ENCODE measurements at places on chromosomes 2 and 18.

GRCh38 chr2:205696331-205696926 lies 14.1 kb downstream of the NRP2 start:
- no peak for DNase-seq

DNA sequence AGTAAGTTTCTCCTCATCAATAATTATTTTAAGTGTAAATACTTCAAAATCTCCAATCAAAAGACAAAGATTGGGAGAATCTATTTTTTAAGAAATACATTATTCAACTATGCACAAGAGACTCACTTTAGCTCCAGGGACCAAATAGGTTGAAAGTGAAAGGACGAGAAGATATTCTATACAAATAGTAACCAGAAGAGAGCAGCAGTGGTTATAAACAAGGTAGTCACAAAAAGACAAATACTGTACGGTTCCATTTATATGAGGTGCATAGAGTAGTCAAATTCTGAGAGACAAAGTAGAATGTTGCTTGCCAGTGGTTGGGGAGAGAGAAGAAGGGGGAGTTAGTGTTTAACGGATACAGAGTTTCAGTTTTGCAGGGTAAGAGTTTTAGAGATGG lies 69.8 kb downstream of the POU3F3 start:
- no peak for DNase-seq

DNA sequence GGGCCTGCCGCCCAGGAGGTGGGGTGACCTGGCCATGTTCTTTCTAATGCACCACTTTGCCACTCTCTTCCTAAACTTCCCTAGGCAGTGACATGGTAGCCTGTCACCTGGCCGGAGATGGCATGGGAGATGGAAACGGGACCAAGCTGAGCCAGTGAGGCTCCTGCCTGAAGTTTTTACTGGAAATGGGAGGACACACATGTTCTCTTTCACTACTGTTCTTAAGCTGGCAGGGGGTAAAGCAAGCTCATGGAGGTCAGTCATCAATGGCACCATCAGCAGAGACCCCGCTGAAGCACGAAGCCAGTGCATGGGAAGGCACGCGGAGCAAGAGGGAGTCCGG lies 50.7 kb downstream of the ATIC start:
- DNase-seq = no peak

GRCh38 chr2:132984731-132985130 lies 314.7 kb upstream of the LYPD1 start:
- no peak for DNase-seq

DNA sequence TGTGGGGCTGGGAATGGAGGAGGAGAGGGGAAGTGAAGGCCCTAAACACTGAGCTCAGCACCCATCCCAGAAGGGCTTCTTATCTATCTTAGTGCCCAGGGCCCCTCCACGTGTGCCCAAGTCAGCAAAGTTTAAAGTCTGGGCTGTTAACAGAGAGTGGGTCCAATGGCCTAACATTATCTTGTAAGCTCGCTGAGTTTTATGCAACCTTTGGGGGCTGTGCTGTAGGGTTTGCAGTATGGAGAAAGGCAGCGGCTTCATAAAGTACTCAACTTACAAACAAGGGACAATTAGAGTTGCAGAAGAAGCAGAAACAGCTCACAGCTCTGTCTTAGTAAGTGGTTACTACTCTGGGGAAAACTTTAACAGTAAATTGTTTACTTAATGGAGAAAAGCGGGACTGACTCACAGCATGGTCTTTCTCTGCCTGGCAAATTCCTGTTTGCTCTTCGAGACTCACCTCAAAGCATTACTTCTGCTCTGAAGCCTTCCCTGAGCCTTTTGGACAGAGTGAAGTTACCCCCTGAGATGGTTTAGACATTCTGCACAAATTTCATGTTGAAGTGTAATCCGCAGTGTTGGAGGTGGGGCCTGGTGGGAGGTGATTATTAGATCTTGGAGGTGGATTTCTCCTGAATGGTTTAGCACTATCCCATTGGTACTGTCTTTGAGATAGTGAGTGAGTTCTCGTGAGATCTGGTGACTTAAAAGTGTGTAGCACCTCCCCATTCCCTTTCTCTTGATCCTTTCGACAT lies 9.0 kb downstream of the ENOSF1 start:
- DNase-seq = no peak

DNA sequence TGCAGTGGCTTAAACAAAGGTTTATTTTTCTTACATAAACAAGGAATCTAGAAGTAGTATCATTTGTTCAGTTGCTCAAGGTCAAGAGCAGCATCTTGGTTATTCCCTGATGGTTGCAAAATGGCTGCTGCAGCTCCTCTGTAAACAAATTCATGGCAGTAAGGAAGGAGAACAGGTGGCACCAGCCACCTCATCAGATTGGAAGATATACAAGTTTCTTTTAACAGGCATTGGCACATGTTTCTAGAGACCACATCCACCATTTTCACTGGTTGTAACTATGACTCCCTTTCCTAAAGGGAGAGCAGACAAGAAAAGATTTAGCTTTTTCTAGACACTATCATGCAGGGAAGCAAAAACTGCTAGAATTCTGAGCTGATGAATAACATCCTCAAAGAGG lies 46.3 kb downstream of the PKDCC start:
- DNase-seq = no peak

GRCh38 chr2:9748577-9748976 lies 94.7 kb upstream of the TAF1B start:
- no peak for DNase-seq

GRCh38 chr2:237547841-237548416 lies 18.4 kb upstream of the PRLH start:
- no peak for DNase-seq

GRCh38 chr2:57080035-57080434 lies 896.2 kb downstream of the CCDC85A start:
- DNase-seq = no peak

- no peak for DNase-seq
Measured at GRCh38 chr2:130837175-130837810, 579 bp downstream of the ARHGEF4 start.

DNA sequence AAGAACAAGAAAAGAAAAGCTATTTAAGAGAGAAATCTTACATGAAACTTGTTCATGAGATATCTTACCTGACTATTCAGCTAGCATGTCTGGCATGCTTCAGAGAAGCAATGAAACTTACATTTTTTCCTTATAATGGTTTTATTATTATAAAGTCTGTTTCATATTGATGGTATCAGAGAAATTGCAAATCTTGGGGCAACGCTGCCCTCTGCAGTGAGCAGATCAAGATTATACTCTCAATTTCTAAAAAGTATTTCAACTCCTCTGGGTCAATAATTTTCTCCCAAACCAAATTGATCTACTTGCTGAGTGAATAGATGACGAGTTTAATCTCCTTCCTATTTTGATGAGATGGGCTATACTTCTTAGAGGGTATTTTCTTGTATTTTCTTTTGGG lies 235.6 kb downstream of the NUP35 start:
- DNase-seq = no peak

DNA sequence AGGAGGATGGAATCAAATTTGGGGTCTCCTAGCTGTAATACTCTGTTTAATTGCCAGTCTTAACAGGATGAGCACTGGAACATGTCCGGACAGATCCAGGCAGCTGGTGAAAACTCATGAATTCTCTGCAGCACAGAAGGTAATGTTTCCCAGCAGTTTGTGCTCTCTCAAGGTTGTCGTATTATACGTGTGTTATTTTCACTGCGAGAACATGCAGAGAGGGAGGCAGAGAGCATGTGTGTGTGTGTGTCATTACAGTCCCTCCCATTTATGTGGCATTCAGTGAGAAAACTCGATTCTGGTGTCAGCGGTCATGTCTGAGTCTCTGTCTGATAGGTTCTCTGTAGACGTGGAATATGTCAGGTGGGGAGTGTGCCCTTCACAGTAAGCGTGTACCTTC lies 150.2 kb upstream of the POU3F3 start:
- no peak for DNase-seq

GRCh38 chr2:40126006-40126405 lies 325.9 kb downstream of the SLC8A1 start:
- no peak for DNase-seq

DNA sequence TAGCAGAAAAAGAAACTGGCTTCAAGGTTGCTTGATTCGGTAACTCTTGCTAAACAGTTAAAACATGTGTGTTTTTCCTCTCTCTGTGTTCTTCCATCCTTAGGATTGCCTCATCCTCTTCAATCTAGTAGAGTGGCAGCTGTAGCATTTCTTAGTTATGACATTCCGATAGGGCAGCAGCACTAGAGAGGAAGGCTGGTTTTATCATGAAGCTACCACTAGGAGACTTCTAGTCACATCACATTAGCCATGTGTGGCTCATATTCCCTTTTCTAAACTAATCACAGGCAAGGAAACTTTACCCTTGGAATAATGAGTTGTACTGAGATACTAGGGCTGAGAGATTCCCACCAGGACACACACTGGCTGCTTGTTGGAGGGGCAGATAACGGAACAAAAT lies 187.6 kb downstream of the DOK6 start:
- DNase-seq = no peak

DNA sequence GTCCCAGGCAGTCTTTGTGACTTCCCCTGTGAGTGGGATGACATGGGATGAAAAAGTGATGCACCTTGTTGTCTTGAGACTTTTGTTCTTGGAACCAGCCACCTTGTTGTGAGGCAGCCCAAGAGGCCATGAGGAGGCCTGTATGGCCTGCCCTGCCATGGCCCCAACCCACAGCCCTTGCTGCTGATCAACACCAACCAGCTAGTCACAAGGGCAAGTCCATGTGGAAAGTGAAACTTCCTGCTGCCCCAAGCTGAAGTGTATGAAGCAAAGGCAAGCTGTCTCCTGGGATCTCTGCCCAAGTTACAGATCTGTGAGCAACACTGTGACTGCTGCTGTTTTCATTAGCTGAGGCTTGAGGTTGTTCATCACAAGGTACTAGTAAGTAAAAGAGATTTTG lies 21.6 kb downstream of the TMEM18 start:
- no peak for DNase-seq

DNA sequence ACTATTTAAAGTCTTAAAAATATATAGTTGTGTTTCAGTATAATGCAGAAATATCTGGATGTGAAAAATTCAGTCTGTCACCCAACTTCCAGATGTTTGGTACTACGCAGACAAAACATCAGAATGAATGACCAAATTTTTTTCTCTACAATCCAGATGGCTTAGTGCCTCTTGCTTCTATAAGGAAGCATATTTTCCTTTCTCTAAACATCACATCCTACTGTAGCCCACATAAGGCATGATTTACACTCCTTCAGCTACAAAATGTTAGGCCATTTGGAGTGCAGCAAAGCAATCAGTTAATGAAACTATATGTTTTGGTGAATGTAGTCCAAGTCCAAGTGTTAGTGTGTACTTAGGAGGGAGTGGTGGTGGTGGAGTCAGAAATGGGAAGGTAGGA lies 162.9 kb upstream of the SIX2 start:
- DNase-seq = no peak

DNA sequence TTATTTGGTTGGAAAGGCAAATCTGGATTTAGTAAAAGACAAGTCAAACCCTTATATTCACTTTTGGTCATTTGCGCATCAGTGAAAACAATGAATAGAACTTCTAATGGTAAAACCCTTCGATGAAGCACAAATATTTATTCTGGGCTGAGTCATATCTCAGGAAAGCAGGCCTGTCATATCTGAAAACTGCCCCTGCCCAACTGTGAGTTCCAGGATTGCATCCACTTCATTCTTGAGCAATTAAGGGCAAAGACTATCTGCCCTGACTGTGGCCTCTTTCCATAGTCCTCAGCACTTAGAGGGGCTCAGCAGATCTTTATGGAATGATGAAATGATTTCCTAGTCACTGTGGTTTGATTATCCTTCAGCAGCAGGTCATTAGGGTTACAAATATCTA lies 795.2 kb upstream of the ID2 start:
- no peak for DNase-seq

GRCh38 chr2:189412330-189412953 lies 28.8 kb upstream of the WDR75 start:
- peak; percentile 62 for DNase-seq

- DNase-seq = no peak
Measured at GRCh38 chr2:140424471-140424870, 1644.3 kb upstream of the NXPH2 start.

DNA sequence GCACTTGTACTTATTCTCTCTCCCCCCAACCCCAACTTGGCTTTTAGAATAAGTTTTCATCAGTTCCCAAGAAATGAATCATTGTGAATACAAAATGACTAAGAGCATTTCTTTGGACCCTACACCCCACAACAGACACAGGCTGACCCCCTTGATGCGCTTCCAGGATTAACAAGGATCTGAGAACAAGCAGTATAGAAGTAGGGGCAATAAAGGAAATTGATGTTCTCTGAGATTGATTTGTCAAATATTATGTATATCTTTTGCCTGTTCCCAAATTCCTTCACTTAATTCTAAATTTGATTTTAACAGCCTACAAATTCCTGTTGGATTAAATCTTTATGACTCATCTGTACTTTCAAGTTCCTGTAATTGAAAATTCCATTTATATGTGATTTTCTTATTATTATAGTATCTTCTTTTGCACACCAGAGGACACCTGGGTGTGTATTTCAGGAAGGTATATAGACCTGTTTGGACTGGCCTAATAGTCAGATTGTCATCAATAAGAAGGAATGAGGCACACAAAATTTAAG lies 10.2 kb upstream of the PTPN4 start:
- DNase-seq = no peak

DNA sequence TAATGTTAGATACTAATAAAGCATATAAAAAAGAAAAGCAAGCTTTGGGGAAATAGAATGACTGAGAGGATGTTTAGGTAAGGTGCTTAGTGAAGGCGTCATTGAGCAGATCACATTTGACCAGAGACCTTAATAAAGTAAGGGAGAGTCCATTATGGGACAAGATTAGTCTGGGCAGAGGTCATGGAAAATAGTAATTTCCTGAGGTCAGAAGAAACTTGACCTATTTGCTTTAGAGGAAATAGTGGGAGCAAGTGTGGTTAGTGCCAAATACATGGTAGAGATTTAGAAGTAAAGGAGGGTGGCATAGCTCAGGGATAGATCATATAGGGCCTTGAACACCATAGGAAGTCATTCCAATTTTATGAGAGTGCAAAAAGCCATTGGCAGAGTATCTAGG lies 24.5 kb upstream of the SLC8A1 start:
- DNase-seq = no peak

GRCh38 chr2:138503652-138504051 lies 2.1 kb downstream of the SPOPL start:
- no peak for DNase-seq

GRCh38 chr2:182666674-182667314 lies 49.3 kb upstream of the DNAJC10 start:
- peak; percentile 44 for DNase-seq

GRCh38 chr18:70234667-70235459 lies 29.4 kb upstream of the RTTN start:
- DNase-seq = no peak

GRCh38 chr18:6885992-6886796 lies 156.7 kb downstream of the ARHGAP28 start:
- DNase-seq = peak; percentile 21
